ENCODE measurements at places on chromosomes 3 and 15.

GRCh38 chr15:40095371-40096093, 13.1 kb downstream of the BMF start:
- no peak for DNase-seq

- no peak for DNase-seq
Measured at GRCh38 chr3:63910001-63910400, 2.2 kb downstream of the SCAANT1 start.

DNA sequence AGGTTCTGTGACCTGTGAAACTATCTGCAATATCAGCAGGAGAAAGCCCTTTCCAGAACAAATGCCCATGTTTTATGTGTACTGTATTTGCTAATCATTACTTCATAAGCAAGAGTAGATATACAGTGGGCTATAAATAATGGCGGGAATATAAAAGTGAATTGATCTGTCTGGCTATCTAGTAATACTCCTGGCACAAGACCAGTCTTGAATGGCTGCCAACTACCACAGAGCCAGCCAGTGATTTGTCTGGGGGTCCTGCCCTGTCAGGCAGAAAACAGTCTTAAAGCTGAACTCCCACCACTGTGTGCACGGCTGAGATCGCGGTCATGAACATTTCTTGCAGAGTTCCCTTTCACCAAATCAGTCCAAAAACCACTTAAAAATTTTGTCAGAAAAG, 176.3 kb downstream of the MEIS2 start:
- DNase-seq, result no peak

DNA sequence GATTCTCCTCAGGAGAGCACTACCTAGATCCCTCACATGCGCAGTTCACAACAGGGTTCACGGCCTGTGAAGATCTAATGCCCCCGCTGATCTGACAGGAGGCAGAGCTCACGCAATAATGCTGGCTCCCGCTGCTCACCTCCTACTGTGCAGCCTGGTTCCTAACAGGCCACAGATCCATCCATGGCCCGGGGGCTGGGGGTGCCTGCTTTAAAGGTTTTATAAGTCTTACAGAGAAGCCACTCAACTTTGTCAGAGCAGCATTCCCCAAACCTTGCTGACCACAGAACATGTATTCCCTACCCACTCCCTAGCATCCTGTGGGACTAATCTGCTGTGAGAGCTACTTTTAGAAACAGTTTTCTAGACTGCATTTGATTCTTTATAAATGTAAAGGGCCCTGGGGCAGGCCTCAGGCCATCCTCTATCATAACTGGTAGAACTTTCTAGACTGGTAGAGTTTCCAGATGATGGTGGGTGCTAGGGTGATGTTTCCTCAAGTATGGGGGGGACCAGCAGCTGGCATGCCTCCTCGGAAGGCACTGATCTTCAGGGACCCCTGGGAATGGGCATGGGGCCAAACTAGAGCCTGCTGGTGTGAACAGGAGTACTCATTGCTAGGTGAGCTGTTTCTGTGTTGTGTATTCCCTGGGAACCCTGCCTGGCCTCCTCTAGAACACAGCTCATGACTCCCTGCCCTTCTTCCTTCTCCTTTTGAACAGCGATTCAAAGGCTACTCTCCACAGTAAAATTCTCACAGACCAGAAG, 25.7 kb upstream of the RAD18 start:
- DNase-seq, result no peak

GRCh38 chr15:91499774-91500383, 353.6 kb upstream of the SLCO3A1 start:
- no peak for DNase-seq

DNA sequence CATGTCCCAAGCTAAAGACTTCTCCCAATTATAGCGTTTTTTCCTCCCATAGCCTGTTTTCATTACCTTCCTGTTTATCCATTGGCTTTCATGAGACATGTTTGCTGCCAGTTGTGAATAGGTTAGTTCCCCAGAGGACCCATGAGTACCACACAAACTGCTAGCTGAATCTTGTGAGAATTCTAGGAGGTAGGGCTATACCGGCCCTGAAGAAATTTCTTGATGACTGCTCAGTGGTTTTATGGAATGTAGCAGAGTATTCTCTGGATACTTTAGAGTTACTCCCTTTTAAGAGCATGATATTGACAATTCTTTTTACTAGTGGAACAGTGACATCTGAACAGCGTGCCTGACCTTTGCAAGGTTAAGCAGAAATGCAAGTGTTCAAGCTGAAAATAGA, 210.4 kb downstream of the MCTP2 start:
- DNase-seq, result no peak

DNA sequence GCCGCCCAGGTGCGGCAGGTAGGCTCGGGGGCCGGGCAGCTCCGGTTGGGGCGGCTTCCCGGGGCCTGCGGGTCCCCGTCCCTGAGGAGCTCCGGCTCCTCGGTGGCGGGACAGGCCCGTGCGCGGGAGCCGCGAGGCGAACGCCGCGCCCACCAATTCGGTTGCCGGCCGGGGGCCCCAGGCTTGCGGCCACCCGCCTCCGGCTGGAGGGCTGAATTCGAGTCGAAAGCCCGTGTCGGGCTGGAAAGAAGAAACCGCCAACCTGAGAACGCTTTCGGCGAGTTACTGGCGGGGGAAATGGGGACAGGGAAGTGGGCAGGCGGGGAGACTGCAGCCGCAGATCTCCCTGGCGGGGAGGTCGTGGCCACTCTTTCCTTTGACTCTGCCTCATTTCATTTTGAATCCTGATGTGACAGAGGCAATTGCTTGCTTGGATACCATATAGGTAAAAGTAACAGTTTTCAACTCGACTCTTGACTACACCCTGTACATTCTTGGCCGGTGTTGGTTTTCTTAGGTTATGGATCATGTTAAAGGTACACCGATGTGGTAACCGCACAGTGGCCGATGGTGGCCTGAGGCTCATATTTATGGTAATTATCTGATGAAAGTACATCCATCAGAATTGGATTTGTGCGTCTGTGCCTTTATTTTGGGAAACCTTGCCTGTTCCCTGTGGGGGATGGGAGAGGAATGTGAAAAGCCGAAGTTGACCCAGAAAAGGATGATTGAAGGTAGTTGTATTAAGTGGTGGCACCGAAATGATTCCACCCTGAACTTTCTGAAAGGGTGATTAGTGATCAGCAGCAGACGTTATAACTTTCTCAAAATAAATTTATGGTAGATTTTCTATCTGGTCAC, 1.7 kb downstream of the B3GNT5 start:
- DNase-seq, result no peak
